SK-MEL-5 (cell line): ENCODE measurements at places on chromosomes 12 and 14. TPM values are rescaled to one million over a fixed set of nuclear protein-coding genes. Genes with fewer than 3 reads are reported as not detected.
A peak's percentile ranks its signal among the peaks of the same experiment; 100 is the strongest.

GRCh38 chr12:76265424-76266180 lies 82.6 kb downstream of the BBS10 start:
- no peak for DNase-seq

GRCh38 chr12:109428037-109428629 lies 49.0 kb downstream of the KCTD10 start:
- peak; percentile 87 for DNase-seq

Gene TMEM63C
- 0.48 and 0.66 TPM in 2 replicates for total RNA-seq

Gene GUCY2C
- total RNA-seq, result 0.03 and 0.11 TPM in 2 replicates

Gene SLC25A47
- 0.29 TPM in 1 of 2 replicates, not detected in the other for total RNA-seq

Gene SLC25A21
- total RNA-seq, result 1.8 TPM in 1 of 2 replicates, not detected in the other

DNA sequence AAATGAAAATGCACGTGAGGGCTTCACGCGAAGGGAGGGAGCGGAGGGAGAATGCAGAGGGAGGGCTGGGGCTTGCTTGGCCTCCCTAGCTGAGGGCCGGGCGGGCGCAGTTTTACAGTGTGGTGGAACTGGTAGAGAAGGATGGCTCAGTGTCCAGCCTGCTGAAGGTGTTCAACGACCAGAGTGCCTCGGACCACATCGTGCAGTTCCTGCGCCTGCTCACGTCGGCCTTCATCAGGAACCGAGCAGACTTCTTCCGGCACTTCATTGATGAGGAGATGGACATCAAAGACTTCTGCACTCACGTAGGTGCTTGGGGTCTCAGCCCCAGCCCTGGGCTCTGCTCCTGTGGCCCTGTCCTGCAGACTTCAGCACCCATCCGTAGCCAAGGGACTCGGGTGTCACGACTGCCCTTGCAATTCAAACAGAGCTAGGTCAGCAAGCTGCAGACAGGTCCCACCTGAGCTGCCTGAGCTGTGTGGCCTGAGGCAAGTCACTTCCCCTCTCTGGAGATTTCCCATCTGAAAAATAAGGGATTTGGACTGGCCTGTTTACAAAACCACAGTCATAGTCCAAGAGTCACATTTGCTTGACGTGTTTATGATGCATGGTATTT lies 18.4 kb downstream of the OTUB2 start:
- no peak for DNase-seq

GRCh38 chr12:75488553-75488952 lies 8.0 kb downstream of the GLIPR1 start:
- peak; percentile 71 for DNase-seq

DNA sequence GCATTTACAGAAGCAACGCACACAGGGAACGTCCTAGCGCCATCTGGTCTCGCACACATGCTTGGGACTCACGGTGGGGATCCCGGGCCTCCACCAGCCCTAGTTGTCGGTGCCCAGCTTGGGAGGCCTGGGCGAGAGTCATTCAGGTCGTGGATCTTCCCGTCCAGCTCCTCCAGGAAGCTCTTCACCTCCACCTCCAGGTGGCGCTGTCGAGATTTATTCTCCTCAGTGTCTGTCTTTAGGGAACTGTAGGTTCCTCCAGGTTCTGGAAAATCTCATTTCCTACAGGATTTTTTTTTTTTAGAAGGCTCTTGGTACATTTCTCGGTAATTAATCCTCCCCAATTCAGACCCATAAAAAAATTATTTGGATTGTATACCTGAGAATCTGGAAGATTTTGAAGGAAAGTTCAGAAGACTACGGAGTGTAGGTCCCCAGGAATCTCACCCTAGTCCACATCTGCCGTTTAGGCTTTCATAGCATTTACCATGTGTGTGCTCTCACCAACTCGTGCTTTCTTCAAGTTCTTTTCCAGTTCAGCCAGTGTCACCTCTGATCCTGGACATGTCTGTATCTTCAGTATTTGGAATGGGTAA lies 910.0 kb downstream of the TMEM121 start:
- peak; percentile 81 for DNase-seq

DNA sequence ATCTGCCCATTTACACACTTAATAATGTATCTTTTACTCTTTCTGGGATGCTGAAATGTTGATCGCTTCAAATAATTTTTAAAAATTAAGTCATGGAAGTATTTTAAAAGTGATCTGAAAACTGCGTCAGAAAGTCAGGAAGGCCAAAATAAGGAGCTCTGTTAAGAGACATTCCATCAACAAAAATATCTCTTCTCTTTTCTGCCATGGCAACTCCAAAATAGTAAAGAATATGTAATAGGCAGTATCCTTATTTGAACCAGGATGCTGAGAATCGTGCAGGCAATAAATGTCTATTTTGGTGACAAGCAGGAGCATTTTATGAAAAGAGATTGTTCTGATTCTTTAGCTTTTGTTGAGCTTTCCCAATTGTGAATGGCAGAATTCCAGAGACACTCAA lies 81.8 kb upstream of the PPP1R12A start:
- no peak for DNase-seq

Gene P2RX2
- not detected in 2 replicates for total RNA-seq

GRCh38 chr14:101908795-101909194 lies 55.6 kb upstream of the DYNC1H1 start:
- DNase-seq, result no peak

GRCh38 chr14:22865424-22866405 lies 5.8 kb upstream of the LRP10 start:
- DNase-seq, result peak; percentile 67

- no peak for DNase-seq
Measured at GRCh38 chr12:753611-754472, 1.5 kb downstream of the WNK1 start.

GRCh38 chr12:121400332-121401139 lies 618 bp downstream of the RNF34 start:
- DNase-seq, result peak; percentile 28

DNA sequence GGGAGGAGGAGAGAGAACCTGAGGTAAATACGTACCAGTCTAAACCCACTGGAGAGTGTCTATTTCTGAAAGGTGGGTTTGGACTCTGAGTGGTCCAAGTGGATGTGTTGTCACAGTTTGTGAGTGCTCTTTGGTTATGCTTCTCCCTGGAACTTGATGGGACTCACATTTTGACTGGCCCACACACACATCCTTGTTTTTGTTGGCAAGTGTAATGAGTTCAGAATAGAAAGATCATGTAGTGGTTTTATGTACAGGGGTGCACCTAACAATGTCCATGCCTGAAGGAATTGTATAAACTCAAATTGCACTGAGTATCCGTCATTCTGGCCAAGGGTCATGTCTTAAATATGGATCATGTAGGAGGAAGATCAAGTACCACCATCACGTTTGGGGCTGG lies 4.8 kb downstream of the PPFIBP1 start:
- DNase-seq, result no peak

Gene TEX52
- not detected in 2 replicates for total RNA-seq

Gene SLC17A8
- total RNA-seq, result 0.11 TPM in 1 of 2 replicates, not detected in the other

- DNase-seq, result no peak
Measured at GRCh38 chr14:61250063-61250462, 31.1 kb downstream of the TMEM30B start.

- no peak for DNase-seq
Measured at GRCh38 chr12:107308310-107308709, 215.0 kb upstream of the CRY1 start.

Gene KRT82
- not detected in 2 replicates for total RNA-seq

DNA sequence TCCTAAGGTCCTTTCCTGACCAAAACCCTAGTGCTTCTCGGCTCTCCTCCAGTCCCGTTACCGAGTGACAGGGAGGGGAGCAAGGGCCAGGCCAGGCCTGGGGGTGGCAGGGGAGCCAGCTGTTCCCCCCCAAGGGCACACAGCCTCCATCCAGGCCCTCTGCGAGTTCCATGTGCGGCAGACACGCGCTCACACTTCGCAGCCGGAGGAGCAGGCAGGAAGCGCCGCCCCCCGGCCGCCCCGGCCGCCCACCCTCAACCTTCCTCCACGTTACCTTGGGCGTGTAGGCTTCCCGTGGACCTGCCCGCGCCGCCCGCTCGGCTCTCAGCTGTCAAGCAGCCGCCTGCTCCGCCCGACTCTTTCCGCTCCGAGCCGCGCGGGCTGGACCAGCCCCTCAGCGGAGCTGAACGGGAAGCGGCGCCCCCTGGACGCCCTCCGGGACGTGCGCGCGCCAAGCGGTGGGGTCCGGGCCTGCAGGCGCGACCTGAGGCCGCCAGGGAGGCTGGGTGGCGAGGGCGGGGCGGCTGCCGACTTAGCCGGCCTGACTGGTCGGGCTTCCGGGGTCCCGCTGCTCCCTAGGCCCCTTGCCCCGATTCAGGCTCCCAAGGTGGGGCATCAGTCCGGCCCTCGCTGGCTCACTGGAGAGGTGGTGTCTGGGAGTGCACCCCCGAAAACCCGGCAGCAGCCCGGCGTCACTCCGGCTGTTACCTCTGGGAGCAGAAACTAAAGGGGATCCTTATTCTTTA lies at the start of gene CRACR2A:
Gene CRACR2A (minus strand): TSS at position 369 of the 746 bp plus-strand sequence. CDS start 56,110 bp downstream, outside the sequence.
- DNase-seq, result peak; percentile 56

- no peak for DNase-seq
Measured at GRCh38 chr12:106224355-106224706, 23.5 kb downstream of the CKAP4 start.

Gene LRP1-AS
- not detected in 2 replicates for total RNA-seq

GRCh38 chr12:104886418-104887401 lies 71.4 kb downstream of the SLC41A2 start:
- no peak for DNase-seq

Gene GLI1
- total RNA-seq, result 0.16 and 1.9 TPM in 2 replicates

Gene AHNAK2
- total RNA-seq, result 12.3 and 13.3 TPM in 2 replicates

Gene SDSL
- 8.3 and 8.6 TPM in 2 replicates for total RNA-seq

Gene TMEM132D
- total RNA-seq, result 0.03 TPM in 2 replicates

DNA sequence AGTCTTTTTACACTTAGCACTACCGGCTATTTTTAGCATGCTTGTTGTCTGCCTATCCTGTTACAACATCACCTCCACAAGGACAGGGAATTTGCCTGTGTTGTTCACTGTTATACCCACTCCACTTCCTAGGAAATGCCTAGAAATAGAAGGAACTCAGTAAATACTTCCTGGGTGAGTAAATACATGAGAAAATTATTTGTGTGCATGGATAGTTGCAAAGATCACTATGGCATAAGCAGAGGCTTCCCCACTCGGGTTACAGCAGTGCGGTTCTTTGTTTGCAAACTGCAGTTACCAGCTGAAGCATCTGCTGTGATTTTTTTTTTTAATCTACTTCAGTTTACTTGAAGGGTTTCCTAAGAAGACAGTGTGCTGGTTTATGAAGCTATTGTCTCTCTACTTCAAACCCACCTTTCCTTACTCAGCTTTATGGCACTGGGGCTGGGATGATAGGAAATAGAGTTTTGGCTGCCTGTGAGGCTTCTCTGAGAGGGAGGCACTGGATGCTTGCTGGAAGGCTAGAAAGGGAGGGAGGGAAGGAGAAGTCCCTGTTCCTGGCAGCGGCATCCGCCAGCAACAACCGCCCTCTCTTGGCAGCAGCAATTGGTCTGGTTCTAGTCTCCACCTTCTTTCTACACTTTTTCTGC lies 29.0 kb downstream of the PDE6H start:
- no peak for DNase-seq

- DNase-seq, result no peak
Measured at GRCh38 chr12:1410794-1411193, 183.6 kb downstream of the FBXL14 start.

Gene TOMM20L
- not detected in 2 replicates for total RNA-seq

- no peak for DNase-seq
Measured at GRCh38 chr12:54191126-54191525, 2.3 kb upstream of the SMUG1 start.

Gene REP15
- 0.13 and 1.4 TPM in 2 replicates for total RNA-seq
